ENCODE measurements at places on chromosomes 2 and 18.

- DNase-seq = peak; percentile 43
Measured at GRCh38 chr2:174561283-174561971, 36.2 kb downstream of the WIPF1 start.

- no peak for DNase-seq
Measured at GRCh38 chr2:182911813-182912517, 45.5 kb upstream of the FRZB start.

GRCh38 chr2:172775319-172775718 lies 39.7 kb downstream of the RAPGEF4 start:
- DNase-seq = no peak

DNA sequence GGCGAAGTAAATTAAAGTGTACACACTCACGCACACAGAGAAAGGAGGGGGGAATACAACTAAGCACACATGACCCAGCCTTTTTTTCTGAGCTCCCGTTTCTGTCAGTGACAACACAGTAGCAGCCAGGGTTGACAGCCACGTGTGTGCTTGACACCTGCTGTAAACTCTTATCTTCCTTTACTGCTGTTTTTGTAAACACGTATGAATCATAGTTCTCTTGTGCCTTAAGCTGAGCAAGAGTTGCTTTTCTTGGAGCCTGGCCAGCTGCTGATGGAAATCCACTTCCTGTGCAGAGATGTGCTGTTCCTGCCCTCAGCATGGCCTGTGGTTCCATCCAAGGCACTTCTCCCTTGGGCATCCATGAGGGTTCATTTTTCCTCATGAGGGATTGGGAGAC lies 561.9 kb downstream of the GALR1 start:
- DNase-seq = no peak

DNA sequence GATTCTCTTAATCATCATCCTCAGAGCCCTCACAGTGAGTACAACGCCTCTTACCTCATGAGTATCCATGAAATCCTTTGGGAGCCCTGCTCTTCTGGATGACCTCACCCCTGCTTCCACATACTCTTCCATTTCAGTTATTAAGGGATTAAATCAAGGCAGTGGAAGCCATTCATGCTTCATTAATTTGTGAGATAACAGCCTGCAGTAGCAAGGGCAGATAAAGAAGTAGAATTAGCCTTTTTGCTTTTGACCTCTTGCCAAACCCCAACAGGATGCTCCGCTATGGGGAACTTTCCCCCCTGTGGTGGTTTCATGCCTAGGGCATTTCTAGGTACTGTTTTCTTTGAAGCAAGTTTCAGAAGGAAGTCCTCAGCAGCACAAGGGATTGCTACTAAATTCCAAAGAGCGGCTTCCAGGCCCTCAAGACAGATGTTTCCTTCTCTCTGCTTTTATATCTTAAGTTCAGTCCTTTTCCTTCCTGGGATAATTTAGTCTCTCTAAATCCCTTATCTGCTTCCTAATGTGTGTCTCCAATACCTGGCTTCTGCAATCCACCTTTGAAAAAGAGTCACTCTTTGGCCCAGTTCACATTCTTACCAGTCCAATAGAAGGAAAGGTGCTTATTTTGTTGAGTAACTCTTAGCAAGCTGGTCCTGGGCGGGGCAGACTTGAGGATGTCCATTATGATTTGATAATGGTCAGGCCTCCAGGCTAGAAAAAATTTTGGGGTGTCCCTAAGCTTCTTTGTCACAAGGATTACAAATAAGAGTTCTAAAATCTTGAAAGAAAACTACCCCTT lies 76.9 kb downstream of the MYO1B start:
- peak; percentile 60 for DNase-seq

GRCh38 chr18:2797951-2798350 lies 48.9 kb upstream of the EMILIN2 start:
- DNase-seq = no peak

DNA sequence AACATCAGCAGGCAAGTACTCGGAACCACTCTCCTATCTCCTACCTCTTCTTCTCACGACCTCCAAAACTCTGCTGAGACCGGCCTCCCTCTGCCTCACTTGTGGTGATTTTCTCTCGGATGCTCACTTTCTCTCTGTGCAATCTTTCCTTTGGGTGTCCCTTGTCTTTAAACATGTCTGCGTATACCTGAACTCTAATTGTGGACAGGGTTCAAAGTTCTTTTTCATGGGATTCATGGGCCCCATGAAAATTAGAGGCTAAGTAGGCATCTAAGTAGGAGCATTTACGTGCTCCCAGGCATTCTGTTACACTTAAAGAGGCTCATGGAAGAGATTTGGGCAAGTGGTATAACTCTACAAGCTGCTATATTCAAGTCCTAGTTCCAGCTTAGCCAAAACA lies 2.1 kb upstream of the PPP1CB start:
- DNase-seq = no peak

DNA sequence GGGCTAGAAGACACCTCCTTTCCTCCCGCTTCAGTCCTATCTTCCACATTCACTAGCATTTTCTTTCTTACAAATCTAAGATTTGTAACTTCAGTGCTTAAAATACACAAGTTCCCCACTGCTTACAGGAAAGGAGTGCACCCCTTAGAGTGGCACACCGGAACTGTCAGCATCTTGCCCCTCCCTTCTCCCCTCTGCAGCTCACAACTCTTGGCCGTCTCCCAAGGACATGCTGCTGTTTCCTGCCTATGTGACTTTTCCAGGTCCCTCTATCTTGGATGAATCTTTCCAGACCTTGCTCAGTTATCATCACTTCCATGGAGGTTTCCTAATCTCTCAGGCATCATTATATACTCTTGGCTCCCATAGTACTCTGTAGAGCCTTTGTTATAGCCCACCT lies 334.8 kb downstream of the CELF4 start:
- no peak for DNase-seq

DNA sequence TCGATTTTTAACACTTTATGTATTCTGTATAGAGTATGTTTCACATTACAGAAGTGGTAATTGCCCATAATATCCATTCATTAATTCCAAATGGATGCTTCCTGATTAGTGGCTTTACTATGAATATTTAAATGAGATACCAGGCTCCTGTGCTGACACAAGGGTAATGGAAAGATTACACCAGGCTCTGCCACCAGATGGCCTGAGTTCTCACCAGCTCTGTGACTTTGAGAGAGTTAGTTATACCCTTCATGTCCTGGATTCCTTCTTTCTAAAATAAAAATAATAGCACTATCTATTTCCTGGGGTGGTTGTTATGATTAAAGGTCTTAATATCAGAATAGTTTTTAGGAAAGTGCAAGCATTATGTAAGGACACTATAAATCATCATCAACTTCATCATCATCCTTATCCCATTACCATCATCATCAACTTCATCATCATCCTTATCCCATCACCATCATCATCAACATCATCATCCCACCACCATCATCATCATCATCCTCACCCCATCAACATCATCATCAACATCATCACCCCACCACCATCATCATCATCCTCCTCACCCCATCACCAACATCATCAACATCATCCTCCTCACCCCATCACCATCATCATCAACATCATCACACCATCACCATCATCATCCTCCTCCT lies 151.8 kb downstream of the DNER start:
- no peak for DNase-seq

- DNase-seq = no peak
Measured at GRCh38 chr2:102016399-102016955, 24.7 kb downstream of the IL1R2 start.

- no peak for DNase-seq
Measured at GRCh38 chr2:143939626-143940330, 580.1 kb downstream of the ZEB2 start.

DNA sequence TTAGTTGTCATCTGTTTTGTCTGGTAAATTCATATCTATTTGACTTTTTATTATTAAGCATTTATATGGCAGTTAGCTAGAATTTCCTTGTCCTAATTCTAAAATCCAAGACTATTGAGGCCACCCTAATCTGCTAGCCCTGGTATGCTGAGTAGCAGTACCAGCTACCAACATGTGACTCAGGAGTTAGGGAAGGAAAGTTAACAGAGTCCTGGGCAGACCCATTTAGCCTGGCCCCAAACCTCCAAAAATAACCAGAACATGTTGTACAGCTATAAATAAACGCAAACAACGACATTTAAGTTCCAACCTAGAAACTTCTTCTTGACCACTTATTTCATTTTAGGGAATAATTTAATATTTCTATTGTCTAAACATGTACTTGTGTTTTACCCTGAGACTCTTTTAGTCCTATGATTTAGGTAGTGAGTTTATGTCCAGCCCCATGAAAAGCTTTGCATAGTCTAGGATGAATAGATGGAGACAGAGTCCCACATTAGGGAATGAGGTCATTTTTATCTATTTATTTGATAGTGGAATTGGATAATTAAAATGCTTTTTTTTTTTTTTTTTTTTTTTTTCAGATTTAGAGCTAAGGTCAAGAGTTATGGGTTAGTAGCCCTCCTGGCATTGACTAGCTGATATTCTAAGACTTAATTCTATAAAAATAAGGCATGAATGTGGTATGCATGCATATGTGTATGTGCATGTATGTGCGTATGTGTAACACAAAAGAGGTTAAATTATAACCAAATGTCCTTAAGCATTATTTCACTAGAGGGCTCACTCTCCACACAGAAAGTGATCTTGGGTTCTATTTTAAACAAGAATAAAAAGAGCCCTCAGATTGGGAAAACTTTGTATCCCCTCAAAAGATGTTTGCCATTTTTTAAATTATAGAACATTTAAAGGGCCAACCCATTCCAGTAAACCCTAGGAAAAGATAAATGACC lies 160.1 kb upstream of the MAPRE2 start:
- peak; percentile 46 for DNase-seq

DNA sequence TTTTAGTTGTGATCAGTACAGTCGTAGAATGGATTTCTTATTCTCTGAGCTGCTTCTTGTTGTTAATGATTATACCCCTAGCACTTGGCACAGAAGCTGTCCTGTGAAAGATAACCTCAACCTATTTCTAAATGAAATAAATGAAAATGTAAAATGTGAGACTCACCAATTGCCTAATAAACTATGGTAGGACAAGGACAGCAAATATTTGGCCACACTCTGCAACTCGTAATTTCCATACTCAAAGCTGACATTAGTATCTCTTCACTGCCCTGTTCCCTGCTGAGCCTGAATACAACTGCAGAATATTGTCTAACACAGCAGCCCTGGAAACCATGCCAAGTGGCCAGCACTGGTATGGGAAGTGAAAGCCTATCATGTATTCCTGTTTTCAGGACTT lies 34.5 kb downstream of the TMEM182 start:
- peak; percentile 31 for DNase-seq

DNA sequence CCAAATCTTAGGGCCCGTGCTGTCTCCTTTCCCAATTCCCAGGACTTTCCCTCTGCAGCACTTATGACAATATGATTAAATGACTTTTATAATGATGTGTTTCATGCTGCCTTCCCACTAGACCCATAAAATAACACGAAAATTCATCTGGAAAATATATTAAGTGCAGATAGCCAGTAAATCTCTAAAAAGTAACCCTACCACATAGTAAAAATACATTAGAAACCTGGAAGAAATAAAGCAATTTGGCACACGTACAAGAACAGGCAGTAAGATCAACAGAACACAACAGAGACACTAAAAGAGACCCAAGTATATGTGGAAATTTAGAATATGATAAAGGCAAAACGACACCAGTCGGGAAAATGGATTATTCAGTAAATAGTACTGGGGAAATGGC lies 30.2 kb upstream of the POMC start:
- DNase-seq = no peak

- peak; percentile 92 for DNase-seq
Measured at GRCh38 chr2:19488009-19488691, 129.7 kb upstream of the OSR1 start.

DNA sequence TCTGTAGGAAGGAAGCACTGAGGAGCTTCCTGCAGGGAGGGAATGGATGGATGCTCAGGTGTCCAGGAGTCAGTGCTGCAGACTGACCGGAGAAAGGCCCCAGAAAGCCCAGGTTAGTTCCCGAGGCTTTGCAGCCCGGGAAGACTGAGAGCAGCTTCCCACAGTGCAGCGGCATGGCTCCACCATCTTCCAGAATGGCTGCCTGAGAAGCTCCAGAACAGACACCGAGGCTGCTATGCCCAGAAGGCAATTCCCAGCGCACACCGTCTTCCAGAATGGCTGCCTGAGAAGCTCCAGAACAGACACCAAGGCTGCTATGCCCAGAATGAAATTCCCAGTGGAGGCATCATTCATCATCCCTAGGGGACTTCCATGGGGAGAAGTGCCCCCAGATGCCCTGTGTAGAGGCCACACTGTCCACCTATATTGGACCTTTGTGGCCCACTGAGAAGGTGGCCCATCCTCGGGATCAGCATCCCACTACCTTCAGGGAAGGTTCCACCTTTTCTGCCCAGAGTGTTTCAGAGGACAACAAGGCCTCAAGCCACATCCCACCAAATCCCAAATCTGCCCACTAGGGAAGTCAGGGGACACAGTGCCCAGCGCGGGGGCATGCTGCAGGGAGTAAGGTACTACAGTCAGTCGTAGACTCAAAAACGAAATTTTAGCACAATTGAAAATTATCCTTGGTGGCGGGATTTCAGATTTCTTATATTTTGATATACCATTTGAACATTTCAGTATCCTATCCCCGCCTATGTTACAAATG lies 80.5 kb downstream of the KCNF1 start:
- DNase-seq = no peak

DNA sequence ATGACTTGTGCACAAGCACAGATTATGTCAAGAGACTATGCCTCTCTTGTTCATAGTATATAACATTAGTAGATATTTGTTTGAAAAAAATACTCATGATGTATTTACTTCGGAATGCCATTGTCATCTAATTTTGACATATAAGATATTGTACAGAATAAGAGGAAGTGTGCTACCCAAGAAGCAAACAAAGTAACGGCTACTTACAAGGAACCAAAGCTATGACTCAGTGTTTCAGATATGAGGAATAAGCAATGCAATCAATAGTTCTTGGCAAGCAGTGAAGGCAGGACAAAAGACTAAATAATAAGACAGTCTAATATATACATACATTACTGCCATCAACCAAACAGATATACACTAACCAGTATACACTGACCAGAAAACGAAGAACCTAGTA lies 256.3 kb downstream of the CCDC178 start:
- peak; percentile 34 for DNase-seq

GRCh38 chr2:235043762-235044500 lies 92.1 kb downstream of the SH3BP4 start:
- DNase-seq = no peak

Data from renal cortical epithelial cell (primary cell).